ENCODE measurements at places on chromosomes 2 and 18.

DNA sequence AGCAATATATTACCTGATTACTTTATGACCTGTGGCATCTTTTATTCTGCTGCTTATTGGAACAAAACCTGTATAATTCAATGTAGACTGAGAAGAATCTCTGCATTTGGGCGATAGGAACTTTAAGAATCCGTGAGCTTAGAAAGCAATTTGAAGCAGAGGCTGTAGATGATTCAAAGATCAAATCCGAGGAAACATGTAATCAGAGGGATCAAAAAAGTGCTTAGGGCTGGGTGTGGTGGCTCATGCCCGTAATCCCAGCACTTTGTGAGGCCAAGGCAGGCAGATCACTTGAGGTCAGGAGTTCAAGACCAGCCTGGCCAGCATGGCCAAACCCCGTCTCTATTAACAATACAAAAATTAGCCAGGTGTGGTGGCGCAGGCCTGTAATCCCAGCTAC is 198.4 kb downstream of the MTX2 start:
- DNase-seq: no peak

DNA sequence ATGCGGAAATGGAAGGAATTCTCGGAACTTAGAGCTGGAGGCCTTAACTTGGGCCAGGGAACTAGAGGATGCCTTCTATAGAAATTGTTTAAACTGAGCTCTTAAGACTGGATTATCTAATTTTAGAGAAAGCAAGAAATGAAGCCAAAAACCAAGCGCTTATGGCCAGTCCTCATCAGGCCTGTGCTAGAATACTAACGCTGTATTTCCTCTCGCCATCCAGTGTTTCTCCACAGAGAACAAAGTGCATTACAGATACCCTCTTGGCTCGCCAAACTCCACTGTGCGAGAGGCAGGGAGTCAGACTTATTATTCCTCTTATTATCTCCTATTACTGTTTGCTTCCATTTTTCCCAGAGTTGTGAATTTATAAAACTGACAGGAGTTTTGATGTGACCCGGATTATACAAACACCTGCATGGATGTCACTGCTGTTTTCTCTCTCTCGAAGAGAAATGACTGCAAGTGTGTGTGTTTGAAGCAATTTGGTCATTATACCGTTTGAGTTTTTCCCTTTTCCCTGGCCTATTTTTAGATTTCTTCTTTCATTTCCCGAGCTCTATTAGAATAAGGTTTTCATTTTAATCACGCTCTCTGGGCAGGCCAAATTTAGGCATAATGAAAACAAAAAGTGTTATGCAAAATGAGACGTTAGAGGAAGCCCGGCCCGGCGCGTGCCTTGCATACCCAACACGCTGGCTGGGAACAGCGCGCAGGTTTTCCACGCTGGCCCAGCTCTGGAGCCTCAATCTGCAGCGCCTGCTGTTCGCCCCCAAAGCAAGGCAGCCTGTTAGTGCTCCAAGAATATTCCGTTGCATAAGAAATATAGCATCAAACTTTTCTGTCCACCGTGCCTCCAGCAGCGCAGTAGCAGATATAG is 103.3 kb downstream of the ALK start:
- no peak for DNase-seq

DNA sequence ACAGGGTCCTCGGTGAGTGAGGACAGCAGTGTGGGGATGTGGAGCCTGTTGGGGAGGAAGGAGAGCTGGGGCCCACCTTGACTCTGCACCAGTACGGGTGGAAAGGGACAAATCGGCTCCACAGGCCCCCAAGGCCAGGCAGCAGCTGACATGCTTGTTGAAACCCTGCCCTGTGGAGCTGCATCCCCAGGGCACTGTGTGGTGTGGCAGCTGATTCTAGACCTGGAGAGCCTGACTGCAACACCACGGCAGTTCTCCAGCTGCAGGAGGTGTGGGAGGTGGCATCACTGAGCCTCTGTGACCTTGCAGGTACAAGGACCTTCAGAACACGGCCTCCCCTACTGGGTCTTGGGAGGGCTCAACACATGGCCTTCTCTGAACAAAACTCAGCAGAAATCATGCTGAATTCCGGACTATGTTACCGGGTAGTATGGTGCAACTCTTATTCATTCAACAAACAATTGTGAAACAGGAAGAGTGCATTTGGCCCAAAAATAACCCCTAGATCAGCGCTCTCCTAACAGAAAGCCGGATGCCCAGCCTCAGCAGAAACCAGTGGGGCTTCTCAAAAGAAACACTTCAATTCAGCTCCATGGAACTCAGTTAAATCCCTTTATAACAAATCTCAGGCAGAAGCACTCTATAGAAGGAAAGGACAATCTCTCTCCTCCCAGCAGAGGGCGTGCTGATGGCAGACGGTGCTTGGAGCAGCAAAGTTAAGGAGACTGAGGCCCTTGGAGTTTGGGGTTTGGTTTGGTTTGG is 104.4 kb upstream of the SALL3 start:
- no peak for DNase-seq

DNA sequence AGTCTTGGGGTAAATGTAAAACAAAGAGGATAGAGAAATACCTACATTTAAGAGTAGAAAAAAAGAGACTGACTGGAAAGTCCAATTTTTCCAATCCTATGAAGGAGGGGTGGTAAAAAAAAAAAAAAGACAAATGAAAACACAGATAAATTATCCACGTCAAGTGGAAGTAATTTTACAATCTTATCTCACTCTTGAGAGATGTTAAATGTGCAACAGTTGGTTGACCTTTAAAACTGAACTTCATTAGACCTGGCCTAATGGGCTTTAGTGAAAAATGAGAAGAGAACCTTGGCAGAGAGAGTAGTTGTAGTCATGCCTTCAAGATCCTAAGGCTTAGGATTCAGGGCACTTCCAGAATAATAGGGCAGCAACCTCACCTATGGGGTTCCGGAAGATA is 20.4 kb downstream of the GALNT3 start:
- no peak for DNase-seq

GRCh38 chr2:231415029-231415428 is 19.5 kb downstream of the B3GNT7 start:
- no peak for DNase-seq

DNA sequence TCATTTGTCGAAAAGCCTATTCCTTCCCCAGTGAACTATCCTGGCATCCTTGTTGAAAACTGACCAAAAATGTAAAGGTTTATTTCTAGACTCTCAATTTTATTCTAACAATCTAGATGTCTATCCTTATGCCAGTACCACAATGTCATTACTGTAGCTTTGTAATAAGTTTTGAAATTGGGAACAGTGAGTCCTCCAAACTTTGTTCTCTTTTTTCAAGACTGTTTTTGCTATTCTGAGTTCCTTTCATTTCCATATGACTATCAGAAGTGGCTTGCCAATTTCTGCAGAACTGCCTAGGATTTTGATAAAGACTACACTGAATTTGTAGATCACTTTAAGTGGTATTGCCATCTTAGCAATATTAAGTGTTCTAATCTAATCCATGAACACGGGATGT is 9.7 kb downstream of the STARD7 start:
- DNase-seq: no peak

DNA sequence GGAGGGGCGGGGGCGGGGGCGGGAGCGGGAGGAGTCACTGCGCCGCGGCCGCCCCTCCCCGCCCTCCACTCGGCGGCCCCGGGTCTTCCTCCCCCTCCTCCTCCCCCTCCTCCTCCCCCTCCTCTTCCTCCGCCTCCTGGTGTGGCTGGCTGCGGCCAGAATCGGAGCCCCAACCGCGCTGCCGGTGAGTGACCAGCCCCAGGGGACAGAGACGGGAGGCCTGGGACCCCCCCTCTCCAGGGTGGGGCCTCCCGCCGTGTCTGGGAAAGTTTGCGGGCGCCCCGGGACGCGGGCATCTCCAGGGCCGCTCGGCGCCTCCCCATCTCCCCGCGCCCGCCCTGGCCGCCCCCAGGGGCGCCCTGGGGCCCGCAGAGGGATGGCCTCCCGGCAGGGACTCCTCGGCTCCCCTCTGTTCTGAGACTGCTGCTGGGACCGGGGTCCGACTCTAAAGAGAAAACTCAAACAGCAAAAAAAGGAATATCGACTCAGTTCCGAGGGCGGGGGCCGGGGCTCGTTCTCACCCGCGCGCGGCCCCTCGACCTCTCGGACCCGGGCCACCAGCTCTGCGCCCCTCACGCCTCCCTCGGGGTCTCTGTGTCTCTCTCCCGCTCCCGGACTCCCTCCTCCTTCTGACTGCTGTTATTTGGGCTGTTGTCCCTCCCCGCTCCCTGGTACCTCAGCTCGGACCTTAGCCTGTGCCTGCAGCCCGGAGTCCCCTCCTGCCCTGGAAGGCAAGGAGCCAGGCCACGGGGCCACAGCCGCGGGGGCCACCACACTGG is at the start of gene STON1:
Gene STON1 (plus strand): TSS at position 122 of the 779 bp plus-strand sequence. CDS start 50,480 bp downstream, outside the sequence.
- DNase-seq: no peak

DNA sequence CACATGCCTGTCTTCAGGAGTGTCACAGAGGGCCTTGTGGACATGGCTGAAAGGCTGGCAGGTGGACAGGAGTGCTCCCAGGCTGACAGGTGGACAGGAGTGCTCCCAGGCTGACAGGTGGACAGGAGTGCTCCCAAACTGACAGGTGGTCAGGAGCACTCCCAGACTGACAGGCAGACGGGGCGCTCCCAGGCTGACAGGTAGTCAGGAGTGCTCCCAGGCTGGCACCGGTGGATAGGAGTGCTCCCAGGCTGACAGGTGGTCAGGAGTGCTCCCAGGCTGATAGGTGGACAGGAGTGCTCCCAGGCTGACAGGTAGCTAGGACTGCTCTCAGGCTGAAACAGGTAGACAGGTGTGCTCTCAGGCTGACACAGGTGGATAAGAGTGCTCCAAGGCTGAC is 16.6 kb downstream of the ANO7 start:
- DNase-seq: no peak

DNA sequence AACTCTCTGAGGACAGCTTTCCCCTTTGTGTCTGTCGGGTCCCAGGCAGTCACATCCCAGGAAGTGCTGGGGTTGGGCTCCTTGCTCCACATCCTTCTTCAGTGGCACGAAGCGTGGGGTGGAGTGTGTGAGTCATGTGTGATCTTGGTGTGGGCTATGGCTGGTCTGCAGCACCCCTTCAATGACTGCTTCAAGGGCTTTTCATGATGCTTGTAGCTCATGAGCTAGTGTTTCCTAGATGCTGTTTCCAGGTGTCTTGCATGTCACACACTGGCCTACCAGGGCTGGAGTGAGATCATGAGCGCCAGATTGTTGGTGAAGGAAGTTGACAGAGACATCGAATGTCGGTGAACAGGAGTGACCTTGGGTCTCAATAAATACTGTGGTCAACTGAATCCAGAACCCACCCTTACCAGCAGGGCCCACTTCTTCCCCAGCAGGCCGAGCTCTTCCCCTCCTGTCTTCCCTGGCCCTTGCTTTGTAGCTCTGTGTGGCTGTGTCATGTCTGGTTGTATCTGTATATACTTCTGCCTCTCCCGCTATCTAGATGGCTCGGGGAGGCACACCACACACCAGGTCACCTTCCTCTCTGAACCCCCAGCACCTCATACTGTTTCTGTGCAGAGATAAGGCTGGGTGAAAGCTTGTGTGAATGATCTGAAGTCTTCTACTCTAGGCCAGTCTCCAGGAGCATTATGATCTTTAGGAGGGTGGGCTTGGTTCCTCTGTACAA is 3.8 kb downstream of the C2orf92 start:
- no peak for DNase-seq

DNA sequence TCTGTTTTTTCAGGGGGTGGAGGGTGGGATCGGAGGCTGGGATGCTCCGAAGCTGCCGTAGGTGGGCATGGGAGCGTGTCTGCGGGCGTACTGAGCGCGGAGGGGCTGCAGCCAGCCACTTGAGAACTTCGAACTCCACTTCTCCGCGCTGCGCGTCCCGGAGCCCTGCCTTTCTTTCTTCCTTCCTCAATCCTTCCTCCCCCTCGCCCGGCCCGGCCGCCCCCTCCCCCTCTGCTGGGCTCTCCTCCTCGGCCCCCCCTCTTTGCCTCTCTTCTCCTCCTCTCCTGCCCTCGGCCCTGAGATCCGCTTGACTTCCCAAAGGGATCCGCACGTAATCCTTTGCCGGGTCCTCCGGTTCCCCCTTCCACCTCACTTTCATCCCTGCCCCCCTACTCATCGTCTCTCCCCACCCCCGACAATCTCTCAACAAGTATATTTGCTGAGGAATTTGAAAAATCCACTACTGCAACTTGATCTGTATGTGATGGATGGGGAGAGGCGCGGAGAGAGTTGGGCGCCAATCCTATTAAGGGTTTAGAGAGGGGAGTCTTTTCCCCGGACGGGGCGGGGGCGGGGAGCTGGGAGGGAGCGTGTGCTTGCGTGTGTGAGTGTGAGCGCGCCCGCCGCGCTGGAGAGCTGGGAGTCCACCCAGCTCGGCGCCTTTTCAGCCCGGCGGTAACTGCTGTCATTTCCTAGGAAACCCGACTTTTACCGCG is 1.1 kb downstream of the GLI2 start:
- DNase-seq: no peak

DNA sequence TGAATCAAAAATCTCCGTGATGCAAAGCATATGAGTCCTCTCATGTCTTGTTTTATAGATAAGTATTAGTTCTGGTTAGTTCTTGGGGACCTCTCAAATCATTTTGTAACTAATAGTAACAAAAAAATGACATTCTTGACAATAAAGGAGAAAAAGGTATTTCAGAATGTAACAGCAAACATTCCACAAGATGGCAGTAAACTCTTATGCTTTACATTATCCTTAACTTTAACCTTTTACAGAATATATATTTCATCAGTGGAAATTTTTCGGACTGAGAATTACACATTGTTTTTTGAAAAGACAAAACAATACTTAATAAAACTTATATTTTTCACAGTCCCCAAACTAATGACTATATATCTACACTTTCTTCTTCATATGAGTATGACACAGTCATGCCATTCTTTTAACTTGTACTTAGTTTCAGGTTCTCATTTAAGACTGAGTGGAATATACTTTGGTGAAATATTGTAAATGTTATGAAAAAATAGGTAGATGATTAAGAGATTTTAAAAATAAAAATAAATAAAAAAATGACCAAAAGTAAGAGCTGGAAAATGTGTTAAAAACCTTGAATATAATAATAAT is 142.9 kb upstream of the NXPH2 start:
- peak; percentile 43 for DNase-seq

GRCh38 chr2:181253438-181253837 is 203.7 kb upstream of the ITGA4 start:
- DNase-seq: no peak

DNA sequence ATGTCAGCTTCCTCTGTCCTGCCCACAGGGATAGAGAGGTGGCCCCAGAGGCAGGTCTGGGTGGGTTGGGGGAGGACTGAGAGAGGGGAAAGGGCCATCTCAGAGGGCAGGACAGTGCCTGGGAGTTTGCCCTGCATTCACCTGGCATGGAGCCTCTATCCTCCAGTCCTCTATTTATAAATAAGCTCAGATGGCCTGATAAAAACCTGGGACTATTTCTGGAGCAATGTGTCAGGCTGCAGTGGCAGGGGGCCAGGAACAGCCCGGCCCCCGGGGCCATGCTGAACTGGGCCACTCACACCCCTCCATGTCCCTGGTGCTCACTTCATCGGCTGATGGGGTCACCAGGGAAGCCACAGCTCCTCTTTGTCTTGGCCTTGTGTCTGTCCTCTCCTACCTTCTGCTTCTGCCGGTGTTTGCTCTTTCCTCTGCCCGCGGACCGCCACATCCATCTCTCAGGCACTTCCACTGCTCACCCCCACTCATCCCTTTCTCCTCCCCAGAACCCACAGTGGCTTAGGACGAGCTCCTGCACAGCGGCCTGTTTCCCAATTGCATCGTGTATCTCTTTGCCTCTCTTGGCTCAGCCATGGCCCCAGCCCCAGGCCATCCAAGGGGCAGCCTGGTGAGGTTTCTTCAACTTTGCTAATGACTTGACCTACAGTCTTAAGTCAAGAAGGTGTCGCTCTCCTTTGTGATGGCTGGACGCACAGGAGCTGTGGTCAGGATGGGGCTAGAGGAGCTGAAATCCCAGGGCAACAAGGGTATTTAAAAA is 38.8 kb downstream of the SCTR start:
- DNase-seq: no peak

- DNase-seq: no peak
These were observed 67.0 kb downstream of the ASAP2 start for GRCh38 chr2:9273486-9274130.
